ENCODE measurements at places on chromosomes 1 and 21.

- no peak for DNase-seq
Observed at GRCh38 chr1:211210965-211211364, 48.2 kb upstream of the RCOR3 start.

GRCh38 chr1:5935026-5935425 lies 57.2 kb downstream of the NPHP4 start:
- DNase-seq = no peak

GRCh38 chr1:196438329-196438728 lies 169.9 kb downstream of the KCNT2 start:
- DNase-seq = no peak

- DNase-seq = no peak
Observed at GRCh38 chr1:5099558-5099957, 445.1 kb downstream of the AJAP1 start.

DNA sequence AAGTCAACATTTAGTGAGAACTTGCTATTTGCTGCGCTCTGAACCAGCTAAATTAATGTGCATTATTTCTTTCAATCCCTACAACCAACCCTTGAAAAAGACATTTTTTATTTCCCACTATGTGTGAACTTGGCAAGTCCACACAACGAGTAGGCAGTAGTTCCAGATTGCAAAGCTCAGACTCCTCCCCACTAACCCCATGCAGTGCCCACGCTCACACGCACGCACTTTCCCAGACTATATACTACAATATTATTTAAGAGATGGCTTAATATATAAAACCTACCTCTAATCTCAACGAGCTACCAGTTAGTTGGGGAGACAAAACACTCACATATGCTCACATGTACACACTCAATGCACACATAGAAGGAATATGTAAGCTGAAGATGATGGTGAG lies 671.2 kb downstream of the LMO4 start:
- no peak for DNase-seq

Data from endothelial cell of umbilical vein (primary cell).